K562 (cell line): ENCODE measurements at places on chromosomes 6 and 20.

- DNase-seq = no peak
Measured at GRCh38 chr6:16947375-16948015, 154.4 kb upstream of the STMND1 start.

DNA sequence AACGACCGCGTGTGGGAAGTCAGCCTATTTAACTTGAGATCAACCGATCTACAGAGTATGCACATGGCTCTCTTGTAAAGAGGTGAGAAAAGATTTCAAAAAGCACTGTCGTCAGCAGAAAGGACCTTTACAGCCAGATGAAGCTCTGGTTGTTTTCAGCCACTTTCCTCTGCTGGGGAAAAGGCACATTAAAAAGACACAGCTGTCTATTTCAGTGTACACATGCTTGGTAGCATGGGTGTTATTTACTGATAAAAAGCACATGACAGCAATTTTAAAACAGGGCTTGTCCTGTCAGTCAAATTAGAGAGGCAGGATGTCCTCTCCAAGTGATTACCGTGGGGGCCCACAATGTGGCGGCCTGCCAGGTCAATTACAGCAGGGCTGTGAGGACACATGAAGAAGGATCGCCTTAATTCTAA lies 188.9 kb downstream of the PRKN start:
- no peak for DNase-seq

DNA sequence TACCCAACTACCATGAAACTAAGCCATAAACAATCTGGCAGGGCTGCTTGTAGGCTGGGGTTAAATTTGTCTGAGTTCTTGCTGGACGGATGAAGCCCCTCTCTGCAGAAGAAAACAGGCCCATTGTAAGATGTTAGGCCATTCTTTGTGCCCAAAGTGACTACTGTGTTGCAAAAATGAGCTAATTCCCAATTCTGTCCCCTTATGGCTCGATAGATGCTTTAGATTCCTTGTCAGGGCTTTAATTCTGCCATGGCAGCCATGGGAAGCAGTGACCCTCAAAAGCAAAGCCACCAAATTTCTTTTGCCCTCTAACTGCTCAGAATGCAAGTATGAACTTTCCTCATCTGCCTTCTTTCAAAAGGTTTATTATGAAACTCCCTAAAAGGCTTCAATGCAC lies 45.2 kb downstream of the LAMA4 start:
- no peak for DNase-seq

GRCh38 chr6:66900133-66901083 lies 1193.4 kb upstream of the EYS start:
- no peak for DNase-seq

DNA sequence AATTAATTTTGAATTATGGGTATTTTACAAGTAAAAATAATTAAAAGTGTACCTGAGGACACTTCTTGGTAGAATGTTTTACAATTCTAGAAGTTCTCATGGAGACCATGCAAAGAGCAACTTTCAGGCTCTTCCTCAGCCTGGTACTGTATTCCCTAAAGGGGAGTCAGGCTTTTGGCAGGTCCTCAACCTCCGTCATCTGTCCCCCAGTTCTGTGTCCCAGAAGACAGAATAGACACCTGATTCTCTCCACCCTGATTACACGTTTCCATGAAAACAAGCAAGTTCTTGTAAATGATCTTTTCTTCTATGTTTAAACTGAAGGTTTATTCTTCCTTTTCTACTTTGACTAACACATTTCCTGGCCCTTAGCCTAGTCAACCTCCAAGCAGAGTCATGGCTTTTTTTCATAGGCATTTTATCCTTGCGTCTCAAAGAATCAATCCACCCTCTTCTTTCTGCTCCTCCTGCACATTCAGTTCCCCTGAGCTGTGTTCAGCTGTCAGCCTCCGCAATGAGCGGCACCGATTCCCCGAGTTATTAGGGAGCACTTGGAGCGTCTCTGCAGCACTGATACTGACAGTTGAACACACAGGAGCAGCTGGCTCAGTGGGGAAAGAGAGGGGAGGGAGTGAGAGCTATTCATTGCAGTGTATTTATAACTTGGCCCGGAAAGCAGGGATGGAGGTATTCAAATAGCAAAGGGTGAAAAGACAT lies 1082.4 kb upstream of the MAP3K7 start:
- DNase-seq = no peak

- no peak for DNase-seq
Measured at GRCh38 chr6:31575335-31575901, at the start of gene TNF. Gene TNF, plus strand, starts transcription at chr6:31575565. Its CDS starts 177 bp downstream, at chr6:31575742.

- no peak for DNase-seq
Measured at GRCh38 chr20:14727485-14728150, 390.2 kb upstream of the FLRT3 start.
